ENCODE measurements at places on chromosomes 3 and 15.

DNA sequence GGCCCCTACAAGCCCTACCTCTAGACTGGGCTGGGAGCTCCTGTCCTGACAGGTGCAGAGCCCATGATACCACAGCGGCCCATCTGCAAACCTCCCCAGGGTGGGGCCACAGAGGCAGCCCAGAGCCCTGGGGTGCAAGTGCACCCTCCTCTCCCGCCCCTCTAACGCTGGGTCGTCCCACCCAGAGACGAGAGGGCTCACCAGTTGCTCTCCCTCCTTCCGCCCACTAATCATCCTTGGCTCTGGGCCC is 742 bp downstream of the TNK2 start:
- no peak for DNase-seq

DNA sequence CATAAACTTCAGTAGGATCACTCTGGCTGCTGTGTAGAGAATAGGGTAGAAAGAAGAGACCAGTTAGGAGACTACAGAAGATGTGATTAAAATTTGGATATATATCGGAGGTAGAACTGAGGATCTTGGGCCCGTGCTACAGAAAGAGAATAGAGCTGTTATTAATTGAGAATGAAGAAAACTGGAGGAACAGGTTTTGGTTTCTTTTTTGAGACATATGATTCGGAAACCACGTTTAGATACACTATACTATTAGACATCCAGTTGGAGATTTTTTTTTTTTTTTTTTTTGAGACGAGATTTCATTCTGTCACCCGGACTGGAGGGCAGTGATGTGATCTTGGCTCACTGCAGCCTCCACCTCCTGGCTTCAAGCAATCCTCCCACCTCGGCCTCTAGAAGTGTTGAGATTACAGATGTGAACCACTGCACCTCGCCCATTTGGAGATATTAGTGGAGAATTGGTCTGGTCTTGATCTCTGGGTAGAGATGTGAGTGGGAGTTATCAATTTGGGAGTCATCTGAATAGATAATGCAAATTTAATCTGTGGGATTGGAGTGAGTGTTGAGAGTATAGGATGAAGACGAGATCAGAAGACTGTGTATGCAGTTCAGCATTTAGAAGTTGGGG is 50.9 kb downstream of the TCF12 start:
- DNase-seq = no peak

GRCh38 chr15:101490922-101491733 is 1.6 kb upstream of the PCSK6 start:
- no peak for DNase-seq

DNA sequence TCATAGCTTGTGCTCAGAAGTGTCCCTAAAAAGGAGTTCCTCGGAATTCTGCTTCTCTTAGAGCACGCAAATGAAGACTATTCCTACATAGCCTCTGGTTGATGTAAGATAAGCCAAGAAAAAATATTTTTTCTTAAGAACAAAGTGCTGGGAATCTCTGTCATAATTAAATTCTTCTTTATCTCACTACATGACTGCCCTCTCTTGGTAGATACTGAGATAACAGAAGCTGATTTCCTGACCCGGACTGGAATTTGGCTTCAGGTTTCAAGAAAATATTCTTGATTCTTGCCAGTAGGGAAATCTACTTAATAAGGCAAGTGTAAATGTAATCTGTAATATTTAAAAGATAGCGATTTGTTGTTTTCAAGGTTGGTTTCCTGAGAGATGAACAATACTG is 31.3 kb upstream of the SETMAR start:
- no peak for DNase-seq

- DNase-seq = no peak
Observed at GRCh38 chr15:69722924-69723323, 270.3 kb downstream of the RPLP1 start.

DNA sequence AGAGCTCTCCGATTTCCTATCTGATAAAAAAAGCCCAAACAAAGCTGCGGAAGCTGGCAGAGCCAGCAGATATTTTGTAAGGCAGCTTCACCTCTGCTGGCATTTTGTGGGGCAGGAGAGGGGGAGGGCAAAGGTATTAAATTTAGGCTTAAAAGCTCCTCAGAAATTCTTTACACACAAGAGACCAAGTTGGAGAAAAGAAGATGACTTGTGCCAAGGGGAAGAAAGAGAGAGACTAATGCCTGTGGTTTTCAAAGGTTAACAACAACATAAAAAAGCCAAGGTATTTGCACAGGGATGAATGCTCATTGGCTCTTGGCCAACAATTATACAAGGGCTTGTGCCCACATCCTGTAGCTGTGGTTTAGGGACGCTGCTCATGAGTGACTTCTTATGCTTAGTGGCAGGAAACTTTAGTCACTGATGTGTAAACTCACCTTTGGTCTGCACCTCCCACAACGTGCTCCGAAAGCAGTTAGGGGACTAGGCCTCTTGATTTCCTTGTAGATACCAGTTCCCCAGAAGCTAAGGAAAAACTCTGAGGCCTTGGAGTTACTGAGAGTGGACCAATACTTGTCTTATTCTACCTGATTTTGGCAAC is 152.9 kb downstream of the TPRG1 start:
- peak; percentile 100 for DNase-seq

DNA sequence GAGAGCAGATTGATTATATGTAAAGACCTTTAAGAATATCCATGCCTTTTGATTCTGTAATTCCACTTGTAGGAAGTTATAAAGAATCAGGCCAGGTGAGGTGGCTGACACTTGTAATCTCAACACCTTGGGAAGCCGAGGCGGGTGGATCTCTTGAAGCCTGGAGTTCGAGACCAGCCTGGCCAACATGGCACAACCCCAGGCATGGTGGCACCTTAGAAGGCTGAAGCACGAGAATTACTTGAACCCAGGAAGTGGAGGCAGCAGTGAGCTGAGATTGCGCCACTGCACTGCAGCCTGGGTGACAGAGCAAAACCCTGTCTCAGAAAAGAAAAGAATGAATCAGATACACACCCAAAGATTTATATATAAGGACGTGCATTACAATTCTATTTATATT is 33.9 kb downstream of the HRH1 start:
- DNase-seq = no peak

GRCh38 chr15:32887090-32887489 is 169.3 kb downstream of the GREM1 start:
- no peak for DNase-seq

DNA sequence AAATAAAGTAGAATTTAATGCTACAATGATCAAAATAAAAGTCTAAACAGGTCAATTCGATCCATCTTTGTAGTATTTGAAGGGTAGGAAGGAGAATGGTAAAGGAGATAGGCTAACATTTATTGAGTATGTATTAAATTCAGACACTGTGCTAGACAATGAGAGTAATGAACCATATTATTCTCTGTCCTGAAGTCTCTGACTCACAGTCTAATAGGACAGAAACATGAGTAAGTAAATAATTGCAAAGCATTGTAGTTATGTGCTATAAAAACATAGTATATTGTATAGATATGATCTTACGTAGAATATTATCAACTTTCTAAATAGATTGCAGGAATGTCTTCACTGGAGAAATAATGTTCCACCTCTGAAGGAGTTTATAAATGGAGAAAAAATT is 64.5 kb downstream of the MDFIC2 start:
- no peak for DNase-seq

DNA sequence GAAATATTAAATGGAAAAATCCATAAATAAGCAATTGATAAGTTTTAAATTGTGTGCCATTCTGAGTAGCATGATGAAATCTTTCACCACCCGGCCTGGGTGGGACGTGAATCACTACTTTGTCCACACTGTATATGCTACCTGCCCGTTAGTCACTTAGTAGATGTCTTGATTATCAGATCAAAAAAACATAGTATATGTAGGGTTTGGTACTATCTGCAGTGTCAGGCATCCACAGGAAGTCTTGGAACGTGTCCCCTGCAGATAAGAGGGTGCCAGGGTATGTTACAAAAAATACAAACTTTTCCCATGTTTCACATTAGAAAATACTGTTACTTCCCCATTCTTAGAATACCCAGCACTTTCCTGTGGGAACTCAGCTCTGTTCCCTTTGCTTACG is 35.2 kb downstream of the FAM81A start:
- no peak for DNase-seq

DNA sequence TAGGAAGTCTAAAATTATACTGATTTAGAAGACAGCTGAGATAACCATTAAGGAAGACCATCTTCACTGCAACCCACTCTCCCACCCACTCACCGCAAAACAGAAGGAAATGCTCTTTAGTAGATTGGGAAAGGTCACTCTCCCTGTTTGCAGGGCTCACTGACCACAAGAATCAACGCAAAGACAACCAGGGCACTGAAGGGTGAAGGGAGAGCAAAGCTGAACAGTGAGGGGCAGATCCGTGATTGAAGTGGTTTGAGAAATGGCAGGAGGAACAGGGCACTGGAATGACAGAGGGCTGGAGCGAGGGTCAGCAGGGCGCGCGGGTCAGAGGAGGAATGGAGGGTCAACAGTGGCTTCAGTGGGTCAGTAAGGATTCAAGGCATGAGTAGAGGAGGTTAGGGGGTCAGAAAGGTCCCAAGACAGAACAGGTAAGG is 520 bp downstream of the MESD start:
- no peak for DNase-seq

DNA sequence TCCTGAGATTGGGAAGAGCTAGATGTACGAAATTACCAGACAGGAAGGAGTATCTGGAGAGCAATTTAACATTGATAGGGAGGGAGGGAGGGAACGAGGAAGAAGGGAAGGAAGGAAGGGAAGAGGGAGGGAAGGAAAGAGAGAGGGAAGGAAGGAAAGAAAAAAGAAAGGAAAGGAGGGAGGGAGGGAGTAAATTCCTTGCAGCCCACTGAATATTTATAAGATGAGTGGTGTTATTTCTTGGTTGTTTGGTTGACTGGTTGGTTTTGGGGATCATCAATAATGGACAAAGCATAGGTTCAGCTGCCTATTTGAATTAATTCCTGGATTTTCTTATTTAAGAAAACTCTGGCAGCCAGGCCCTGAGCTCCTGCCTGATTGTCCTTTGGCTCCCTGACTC is 15.5 kb upstream of the TSEN2 start:
- DNase-seq = no peak

- no peak for DNase-seq
Observed at GRCh38 chr3:39384665-39385000, 1.5 kb downstream of the SLC25A38 start.

DNA sequence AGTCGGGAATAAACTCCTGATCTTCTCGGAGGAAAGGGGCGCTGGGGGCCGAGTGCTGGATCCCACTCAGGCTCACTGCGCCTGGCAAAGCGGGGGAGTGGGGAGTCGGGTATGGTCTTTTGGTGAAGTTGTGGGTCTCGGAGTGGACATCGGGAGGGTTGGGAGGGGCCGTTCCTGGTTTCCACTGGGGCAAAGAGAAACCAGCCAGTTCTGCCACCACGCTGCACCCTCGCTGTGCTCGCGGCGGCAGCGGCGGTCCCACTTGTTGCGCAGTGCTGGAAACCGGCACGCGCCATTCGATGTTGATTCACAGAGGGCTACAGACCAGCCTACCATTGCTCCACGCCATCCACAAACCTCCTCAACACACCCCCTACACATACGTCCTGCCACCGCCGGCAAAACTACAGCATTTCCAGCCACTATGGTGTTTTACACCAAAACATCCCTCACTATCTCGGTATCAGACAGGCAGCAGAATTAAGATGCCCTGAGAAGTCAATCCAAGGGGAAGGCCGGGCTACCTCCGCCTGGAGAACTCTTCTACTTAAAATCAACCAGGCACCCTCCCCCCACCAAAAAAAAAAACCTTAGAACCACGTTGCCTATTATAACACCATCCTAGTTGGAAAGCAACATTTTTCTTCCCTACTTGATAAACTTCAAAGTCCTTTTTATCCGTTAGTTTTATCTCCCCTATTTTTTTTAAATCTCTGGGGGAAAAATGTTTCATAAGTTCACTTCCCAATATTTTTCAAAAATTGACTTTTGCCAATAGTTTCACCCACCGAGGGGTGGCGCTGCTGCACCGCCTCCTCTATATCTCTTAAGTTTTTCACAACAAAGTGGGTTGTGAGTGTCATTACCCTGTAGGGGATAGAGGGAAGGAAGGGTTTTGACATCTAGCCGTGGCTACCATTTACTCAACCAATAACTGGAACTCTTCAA is 3.6 kb downstream of the BCL6 start:
- peak; percentile 81 for DNase-seq

GRCh38 chr15:66747886-66748707 is 46.1 kb downstream of the SMAD6 start:
- DNase-seq = no peak

DNA sequence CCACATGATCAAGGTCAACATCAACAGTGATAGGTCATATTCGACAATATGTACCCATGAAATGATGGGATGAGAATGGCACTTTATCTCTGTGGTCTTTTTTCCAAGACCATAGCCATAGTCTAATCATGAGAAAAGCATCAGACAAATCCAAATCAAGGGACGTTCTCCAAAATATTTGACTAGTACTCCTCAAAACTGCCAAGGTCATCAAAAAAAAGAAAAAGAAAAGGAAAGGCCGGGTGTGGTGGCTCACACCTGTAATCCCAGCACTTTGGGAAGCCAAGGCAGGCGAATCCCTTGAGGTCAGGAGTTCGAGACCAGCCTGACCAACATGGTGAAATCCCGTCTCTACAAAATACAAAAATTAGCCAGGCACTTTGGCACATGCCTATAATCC is 318.3 kb downstream of the TAFA4 start:
- no peak for DNase-seq

- DNase-seq = no peak
Observed at GRCh38 chr3:50642382-50642781, 25.4 kb downstream of the MAPKAPK3 start.

GRCh38 chr3:46110701-46111493 is 83.6 kb upstream of the XCR1 start:
- peak; percentile 25 for DNase-seq

DNA sequence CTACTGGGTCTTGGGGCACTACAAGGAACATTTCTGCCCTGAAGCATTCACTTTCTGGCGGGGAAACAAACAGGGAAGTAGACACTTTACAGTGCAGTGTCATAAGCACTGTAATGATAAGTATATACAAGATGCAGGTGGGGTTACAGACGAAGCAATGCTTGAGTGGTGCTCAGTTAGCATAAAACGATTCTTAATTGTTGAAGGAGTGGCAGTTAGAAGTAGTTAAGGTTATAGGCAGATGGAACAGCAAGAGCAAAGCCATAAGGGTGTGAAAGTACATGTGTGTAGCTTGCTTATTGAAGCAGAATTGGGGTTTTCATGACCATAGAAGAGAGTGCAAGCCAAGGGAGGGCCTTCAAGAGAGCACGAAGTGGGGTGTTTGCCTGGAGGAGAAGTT is 46.2 kb downstream of the SLC25A26 start:
- DNase-seq = peak; percentile 79

- DNase-seq = no peak
Observed at GRCh38 chr15:82538961-82539690, 1.1 kb downstream of the RPS17 start.

GRCh38 chr3:9422712-9423424 is 25.5 kb downstream of the SETD5 start:
- peak; percentile 88 for DNase-seq

DNA sequence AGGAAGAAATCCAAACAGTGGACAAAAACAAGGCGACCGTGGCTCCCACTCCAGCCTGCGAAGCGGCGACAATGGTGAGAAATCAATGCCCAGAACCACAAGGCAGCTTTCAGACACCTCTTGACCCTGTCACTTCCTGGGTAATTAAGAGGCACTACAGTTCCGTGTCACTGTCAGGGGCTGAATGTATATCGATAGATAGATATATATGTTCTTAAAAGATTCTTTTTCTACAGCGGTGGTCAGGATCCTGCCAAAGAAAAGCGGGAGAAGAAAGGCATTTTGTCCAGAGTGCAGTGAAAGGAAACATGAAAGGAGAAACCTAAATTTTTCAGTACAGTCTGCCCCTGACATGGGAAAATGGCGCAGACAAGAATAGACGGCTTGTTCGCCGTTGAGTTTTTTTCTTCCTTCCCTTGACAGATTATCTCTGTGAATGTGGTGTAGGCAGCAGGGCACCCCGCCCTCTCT is 56.2 kb upstream of the HES1 start:
- no peak for DNase-seq

Measured in DMS79 treated with DMSO at 0.1 percent for 48 hours (cell line).